Stimulated activated CD4-positive, alpha-beta T cell treated with anti-CD3 and anti-CD28 coated beads, Interleukin-1b, Interleukin-23, amount 100 ng/mL, for 1 hour (primary cell): ENCODE measurements at places on chromosomes 11 and 22.

DNA sequence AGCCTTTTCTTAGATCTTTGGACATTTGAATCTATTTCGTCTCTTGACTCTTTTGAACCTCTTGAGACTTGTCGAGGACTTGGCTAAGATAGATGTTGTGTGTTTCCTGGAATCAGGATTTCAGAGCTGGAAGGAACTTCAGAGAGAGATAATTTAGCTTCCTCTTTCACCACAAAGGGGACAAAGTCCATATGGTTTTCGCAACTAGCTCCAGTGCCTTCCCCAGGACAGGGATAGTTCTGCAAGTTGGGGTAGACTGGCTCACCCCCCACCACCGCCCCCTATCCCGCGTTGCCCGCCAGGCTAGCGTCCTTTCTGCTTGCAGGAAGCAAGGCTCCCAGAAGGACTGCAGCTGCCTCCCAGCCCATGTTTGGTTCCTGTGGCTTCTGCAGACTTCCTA, 75.7 kb upstream of the MYO18B start:
- DNase-seq = no peak

GRCh38 chr22:25084405-25085107, 115.1 kb upstream of the CRYBB3 start:
- DNase-seq = no peak

DNA sequence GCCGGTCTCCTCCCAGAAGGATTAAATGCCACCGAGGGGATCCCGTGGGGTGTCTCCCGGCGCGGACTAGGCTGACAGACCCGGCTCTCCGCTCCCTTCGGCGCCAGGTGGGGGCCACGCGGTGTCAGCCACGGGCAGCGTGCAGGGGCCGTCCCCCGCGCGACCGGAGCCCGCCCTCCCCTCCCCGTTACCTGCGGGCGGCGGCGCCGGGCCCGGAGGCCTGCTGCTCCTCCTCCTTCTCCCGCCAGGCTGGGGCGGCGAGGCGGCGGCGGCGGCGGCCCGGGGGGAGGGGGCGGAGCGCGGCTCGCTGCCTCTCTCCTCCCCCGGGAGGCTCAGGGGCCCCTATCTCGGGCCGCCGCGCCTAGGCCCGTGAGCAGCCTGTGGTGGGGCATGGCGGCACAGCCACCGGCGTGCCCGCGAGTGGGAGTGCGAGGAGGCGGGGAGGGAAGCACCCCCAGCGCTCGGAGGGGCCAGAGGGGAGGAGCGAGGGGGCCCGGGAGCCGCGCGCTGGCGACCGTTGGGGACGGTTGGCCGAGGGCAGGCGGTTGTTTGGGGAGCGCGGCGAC, 450 bp downstream of the ZBTB44 start:
- DNase-seq = peak; percentile 40

- no peak for DNase-seq
Observed at GRCh38 chr11:27280140-27280539, 82.9 kb downstream of the CCDC34 start.

- DNase-seq = no peak
Observed at GRCh38 chr11:1025410-1026162, 10.9 kb downstream of the MUC6 start.

- no peak for DNase-seq
Observed at GRCh38 chr11:35154952-35155351, 16.0 kb downstream of the CD44 start.

DNA sequence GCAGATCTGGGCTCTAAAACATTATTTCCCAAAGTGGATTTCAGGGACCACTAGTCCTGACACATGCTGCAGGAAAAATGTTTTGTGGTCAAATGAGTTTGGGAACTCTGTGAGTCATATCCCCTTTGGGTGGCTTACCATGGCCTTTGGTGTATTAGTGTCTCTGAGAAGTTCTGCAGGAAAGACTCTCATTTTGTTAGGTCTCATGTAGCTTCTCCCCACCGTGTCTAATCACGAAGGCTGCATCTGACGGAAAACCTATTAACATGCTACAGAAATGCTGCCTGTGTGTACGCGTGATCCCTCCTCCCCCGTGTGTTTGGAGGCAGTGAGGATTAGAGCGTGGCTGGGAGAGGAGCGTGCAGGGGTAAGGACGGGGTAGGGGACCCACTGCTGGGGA, 191.7 kb downstream of the ST3GAL4 start:
- no peak for DNase-seq

DNA sequence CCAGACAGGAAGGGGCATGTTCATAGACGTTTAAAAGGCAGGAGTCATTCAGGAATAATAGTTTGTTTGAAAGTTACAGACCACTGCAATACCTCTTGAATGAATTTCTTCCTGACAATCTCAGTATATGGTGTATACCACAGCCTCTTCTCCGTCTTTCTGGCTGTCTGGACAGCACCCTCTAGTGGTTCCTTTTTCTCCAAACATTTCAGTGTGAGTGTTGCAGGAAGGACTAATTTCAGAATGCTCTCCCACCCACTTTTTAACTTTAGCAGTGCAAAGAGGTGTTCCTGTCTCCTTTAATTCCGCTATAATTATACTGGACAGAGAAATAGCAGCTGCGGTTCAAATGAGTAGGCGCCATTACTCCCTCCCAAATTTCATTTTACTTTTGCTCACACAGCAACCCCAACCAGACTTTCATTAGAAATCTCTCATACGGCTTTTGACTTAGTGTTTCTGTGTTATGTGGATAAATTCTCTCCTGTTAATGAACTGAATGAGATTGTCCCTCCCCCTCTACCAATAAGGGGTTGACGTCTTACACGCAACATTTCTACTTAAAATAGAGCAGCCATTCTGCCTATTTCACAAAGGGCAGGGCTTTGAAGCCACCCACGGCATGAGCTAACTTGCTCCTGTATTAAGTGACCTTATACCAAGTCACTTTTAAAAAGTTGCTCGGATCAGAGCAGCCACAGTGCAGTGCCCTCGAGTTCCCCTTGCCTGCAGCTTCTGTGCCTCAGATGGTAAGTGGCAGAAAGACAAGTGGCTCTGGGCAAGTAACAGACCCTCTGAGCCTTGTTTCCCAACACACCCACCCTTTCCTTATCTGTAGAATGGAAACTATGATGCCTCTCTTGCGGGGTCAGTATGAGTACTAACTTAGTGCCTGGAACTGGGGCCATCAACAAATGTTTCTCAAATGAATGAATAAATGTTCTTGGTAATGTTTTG, 368.6 kb downstream of the OPCML start:
- DNase-seq = no peak

DNA sequence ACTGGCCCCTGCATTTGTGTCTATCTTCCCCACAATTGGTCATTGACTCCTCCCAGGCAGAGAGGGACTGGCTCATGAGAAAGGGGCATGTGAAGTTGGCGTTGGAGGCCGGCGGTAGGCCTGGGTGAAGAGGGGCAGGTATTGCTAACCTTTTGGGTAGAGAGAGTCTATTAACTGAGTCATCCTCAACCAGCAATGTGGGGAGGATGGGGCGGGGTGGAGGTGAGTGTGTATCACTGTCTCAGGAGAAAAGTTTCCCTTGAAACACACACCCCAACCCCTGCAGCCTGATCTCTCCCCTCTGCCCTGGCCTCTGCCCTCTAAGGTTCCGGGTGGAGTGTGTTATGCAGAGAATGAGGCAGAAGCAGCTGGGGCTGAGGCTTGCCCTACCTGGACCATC, 60.1 kb upstream of the PHF21B start:
- no peak for DNase-seq

DNA sequence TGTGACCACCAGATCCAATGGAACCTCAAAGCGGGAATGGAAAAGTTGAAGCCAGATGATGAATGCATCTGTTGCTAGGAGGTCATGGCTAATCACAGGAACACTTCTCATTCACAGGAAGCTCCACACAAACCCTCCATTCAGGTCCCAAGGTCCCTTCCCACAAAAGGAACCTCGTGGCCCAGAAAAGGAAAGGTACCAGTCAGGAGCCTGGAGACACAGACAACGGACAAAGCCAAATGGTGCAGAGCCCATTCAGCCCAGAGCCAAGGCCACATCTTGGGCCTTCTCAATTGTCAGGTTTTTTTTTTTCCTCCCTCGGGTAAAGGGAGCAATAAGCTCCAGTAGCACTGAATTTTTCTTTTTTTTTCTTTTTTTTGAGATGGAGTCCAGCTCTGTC, 87.0 kb downstream of the FAM168A start:
- no peak for DNase-seq

GRCh38 chr11:78372114-78372768, 45.4 kb downstream of the GAB2 start:
- DNase-seq = no peak

- DNase-seq = peak; percentile 23
Observed at GRCh38 chr11:118841469-118842242, 42.0 kb upstream of the CXCR5 start.

DNA sequence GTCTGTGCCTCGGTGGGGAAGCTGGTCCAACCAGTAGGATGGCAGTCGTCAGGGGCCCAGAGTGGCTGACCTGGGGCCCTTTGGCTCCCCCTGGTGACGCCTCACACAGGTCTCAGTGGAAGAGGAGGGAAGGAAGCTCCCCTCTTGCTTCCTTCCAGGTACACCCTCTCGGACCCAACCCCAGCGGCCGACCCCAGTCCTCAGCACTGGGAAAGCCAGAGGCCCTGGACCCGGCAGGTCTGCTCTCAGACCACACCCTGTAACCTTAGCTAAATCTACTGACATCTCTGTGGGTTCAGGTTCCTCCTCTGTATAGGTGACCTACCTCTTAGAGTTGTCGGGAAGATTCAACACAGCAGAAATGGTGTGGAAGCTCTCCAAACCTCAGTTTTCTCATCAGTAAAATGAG, 3.4 kb upstream of the SCUBE1 start:
- DNase-seq = peak; percentile 46
